ENCODE measurements at places on chromosomes 12 and 14.
A peak's percentile ranks its signal among the peaks of the same experiment; 100 is the strongest.

DNA sequence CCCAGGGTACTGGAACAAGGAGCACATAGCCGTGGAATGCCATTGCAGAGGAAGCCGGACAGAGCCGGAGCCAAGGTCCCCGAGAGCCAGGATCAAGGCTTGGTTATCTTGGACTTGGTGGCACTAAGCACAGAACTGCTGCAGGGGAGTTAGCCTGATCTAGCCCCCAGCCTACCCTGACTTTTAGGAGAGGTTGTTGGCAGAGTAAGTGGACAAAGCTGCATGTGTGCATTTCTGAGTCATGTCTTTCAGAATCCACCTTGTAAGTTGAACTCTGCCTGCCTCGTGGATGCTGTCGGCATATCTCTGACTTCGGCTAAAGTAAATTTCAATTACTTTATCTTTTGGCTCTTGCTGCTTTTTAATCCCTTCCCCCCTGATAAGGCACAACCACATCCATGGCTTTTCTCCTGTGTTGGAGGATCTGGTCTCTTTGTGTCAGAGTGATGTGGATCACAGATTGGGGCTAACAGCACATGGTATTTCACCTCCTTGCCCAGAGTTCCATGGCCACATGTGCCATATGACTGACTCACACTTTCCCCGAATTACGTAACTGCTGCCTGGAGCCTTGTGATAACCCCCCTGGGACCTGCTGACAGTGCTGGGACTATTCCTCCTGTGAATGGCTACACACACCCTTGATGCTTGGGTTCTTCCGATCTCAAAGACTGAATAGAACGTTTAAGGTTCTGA is 240.3 kb downstream of the EMP1 start:
- no peak for DNase-seq

- no peak for DNase-seq
Observed at GRCh38 chr14:70567791-70568190, 32.7 kb downstream of the MED6 start.

DNA sequence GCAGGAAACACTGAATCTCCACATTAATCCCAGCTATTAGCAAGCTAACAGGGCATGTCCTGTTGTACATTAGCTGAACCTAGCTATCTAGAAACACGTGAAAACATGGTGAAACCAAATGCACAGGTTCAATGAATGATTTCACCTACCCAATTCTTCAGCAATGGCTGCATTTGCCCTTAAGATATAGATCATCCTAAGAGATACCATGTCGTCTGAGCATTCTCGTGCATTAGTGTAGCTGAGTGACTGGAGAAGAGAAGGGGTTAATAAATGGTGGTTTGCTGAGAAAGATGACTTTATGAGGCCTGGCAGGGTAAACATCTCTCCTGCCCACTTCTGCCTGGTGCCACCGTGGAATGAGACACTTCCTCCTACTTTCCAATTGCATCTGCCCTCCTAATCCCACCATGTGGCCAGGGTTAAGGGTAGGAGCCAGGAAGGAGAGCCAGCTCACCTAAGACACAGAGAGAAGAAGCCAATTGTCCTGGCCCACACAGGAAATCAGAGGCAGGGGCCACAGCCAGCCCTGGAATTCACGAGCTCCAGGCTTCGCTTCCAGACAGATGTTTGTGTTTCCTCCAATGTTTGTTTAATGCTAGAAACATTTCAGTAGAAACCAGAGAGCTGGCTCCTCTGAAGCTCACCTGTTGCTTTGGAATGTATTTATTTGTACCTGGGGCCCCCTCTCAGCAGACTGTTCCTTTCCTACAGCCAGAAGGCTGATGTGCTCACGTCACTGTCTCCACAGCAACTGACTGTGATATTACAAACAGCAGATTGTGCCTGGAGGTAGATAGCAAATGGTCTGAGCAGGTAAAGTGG is 126.0 kb upstream of the PARP11 start:
- no peak for DNase-seq

DNA sequence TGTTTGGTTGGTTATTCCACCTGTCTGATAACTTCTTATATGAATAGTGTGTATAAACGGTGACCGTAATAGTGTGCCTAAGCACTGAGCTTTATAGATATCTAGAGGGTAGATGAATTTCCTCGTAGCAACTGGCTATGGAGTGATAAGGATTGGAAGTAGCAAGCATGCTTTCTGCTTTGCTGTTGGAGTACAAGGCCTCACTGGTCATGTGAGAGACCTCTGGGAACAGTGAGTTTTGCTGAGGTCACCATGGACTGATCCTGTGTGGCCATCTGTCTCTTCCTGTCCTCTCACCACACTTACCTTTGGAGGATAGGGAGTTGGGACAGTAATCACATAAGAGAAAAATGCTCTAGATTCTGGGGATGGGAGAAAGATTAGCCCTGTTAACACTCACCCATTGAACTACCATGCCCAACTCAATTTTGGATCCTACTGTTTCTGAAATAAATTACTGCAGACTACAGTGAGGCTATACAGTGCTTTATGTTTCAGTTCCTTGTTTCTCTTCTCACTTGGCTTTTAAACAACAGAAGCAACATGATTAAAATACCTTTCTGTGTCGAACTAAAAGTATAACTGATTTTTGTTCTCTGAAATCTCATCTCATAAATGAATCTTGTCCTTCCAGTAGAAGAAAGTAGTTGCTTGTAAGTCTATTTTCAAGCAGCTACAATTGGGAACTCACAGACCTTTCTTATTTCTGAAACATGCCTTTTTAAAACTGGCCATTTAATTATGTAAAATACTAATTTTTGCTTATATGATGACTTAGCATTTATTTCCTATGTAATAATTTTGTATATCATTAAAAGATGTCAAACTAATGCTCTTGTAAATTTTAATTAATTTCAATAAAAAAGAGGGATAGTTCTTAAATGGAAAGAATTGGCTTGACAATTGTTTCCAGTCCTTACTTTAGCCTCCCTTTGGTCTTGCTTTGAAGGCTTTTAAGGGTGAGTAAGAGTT is 8.3 kb downstream of the TMX1 start:
- DNase-seq: no peak

DNA sequence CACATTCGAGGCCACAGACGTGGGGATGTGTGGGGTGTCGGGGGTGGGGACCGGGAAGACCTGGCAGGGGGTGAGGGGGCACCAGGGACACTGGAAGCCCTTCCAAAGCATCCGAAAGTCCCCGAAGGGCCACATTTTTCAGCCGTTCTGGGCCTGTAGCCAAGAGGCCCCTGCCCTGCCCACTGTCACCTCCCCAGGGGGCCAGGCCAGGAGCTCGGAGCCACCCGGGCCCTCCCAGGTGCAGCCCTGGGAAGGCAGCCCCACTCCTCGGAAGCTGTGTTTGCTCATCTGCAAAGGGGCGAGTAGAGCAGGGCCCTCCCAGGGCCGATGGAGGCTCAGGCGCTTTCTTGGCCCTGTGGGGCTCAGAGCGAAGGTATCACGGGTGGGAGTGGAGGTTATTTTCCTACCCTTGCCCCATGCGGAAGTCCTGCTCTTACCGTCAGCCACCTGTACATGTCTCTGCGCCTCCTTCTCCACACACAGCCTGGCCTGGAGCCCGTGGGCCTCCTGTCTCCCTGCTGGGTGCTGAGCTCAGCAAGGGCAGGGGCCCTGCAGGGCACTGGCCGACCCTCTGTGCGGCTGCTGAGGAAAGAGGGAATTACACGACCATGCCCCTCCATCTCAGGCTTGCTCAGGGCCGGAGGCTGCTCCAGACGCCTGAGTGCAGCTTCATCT is 27.2 kb downstream of the NOC4L start:
- DNase-seq: no peak

- DNase-seq: no peak
Observed at GRCh38 chr14:65167072-65167645, 64.8 kb upstream of the MAX start.

DNA sequence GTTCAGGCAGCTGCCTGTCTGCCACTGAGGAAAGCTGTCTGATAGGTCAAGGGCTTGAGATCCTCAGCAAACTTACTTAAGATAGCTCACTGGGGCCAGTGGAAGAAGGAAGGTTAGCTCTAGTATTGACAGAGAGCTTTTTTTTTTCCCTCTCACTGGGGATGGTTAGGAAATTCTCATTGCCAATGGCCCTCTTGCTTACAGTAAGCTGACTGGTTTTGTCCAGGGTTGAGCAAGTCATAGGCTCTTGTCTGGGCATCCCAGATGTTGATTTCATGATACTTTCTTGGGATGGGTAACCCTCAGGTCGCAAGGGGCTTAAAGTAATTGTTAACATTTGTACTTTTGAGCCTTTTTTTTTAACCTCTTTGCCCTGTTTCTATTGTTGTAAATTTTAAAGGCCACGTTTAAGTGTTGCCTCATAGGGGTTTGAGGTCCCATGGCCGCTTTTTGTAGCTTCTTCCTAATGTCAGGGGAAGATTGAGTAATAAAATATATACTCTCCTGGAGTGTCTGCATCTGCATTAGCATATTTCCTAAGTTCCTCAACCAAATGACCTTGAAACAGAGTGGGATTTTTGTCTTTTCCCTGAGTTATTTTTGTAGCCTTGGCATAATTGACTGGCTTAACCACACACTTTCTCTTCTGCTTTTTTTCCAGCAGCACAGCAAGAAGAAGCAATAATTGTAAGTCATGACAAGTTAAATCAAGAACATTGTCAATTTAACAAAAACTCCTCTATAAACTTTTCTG is 716.0 kb downstream of the LRFN5 start:
- DNase-seq: no peak

GRCh38 chr12:48973941-48974673 is 2.6 kb upstream of the WNT10B start:
- peak; percentile 18 for DNase-seq

DNA sequence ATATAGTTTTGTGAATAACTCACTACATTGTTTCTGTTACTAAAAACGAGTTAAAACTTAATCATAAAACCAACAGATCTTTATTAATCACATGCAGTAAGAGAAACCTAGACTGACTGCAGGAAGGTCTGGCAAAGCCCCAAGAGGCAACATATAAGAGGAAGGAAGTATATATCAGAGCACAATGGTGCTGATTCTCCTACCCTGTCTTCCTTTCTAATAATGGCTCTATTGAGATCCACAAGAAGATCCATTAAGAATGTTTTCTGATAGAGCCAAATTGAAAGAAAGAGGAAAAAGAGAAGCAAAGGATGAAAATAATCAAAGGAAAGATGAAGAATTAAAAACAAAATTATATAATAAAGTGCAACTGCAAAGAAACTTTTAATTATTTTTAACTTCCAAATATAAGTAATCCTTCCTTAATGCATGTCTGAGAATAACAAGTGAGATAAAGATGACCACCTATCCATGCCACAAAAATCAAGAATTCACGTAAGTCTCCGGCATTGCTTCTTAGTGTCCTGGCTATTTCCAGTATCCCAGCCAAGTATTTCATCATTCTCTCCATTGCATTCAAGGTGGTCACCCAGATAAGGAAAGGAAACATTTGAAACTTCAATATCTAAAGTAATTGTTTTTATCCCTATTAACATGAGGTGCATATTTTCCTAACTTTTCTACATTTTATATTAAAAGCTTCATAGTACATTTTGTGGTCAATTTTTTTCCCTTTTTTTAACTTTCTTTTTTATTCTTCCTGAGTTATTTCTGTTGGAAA is 62.2 kb downstream of the SOX5 start:
- DNase-seq: no peak

- no peak for DNase-seq
Observed at GRCh38 chr12:58711974-58712373, 208.3 kb downstream of the LRIG3 start.

DNA sequence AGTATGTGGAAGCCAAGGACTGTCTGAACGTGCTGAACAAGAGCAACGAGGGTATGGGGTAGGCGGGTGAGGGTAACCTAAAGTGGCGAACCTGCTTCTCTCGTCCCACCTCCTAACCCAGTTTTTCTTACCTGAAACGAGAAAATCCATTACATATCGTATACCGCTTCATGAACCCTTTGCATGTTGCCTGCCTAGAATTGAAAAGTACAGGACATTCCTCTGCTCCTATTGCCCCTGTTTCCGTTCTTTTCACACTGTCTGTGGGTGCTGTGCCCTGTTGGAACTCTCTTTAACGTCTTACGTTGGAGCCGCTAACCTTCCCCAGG is 513 bp downstream of the PFDN5 start:
- no peak for DNase-seq

GRCh38 chr14:24673534-24674203 is 39.7 kb upstream of the GZMB start:
- DNase-seq: no peak

DNA sequence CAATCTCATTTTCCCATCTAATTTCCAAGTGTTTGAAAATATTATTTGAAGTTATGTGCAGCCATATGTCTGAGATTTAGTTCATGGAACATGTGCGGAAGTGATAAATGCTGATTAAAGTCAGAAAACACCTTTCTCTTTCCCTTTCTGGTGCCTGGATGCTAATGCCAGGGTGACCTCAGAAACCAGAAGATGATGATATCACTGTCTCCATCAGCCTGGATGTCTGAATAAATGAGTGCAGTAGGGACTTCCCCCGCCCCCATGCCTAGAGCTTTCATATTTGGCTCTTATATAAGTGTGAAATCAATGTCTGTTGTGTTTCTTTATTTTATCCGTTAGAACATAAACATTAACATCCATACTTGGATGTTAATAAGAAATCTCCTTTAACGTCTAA is 261.9 kb upstream of the LRIG3 start:
- no peak for DNase-seq

DNA sequence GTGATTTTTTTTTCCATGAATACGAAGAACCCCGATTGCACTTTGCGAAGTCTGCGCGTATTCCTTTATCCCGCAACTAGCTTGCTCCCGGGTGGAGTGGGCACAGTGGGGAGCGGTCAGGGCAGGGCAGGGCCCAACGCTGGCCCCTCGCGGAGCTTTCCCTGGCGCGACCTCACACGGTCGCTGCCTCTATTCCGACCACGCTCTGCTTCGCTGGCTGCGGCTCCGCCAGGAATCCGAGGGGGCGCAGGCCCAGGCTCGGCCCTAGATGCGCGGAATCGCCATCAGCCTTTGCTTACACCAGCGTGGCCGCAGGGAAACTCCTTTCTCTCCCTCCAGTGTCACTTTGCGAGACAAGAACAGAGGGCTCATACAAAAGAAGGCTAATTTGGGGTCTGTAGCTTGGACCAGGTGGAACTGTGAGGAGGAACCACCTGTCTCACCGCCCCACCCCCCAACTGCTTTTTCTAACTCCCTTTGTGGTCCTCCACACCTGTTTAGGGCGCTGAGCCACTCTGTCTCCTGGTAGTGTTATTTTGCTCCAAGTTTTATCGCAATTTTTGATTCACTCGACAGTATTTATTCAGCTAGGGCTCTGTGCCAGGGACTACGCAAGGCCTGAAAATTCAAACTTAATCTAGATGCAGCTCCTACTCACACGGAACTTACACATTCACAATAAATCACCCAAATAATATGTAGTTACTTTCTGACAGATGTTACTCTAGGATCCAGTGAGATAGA is 3.1 kb upstream of the NKX2-1 start:
- DNase-seq: no peak
